Panc1 (cell line): ENCODE measurements at places on chromosomes 12 and 14.

DNA sequence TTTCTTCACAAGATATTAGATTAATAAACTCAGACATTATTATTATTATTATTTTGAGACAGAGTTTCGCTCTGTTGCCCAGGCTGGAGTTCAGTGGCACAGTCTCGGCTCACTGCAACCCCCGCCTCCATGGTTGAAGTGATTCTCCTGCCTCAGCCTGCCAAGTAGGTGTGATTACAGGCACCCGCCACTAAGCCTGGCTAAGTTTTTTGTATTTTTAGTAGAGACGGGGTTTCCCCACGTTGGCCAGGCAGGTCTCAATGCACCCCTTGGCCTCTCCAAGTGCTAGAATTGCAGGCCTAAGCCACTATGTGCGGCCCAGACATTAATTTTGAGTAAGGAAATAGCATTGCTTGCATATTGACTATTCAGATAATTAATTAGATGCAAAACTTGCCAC is 554.9 kb upstream of the LRFN5 start:
- DNase-seq = no peak
- no peaks in the 10 kb centered on the region for H3K27me3 ChIP-seq
- no peak overlapping the region for H3K4me3 ChIP-seq
- no peaks in the 10 kb centered on the region for H3K36me3 ChIP-seq

DNA sequence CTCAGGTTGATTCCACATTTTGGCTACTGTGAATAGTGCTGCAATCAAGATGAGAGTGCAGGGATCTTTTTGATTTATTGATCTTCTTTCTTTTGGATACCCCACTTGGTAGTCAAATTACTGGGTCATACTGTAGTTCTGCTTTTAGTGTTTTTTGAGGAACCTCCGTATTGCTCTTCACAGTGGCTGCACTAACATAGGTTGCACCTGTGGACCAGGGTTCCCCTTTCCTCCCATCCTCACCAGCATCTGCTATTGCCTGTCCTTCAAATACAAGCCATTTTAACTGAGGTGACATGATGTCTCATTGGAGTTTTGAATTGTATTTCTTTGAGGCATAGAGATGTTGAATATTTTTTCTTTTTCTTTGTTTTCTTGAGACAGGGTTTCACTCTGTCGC is 152.5 kb upstream of the TMEM132C start:
- H3K27me3 ChIP-seq = no peaks in the 10 kb centered on the region
- no peak for DNase-seq
- H3K27ac ChIP-seq = no peak overlapping the region
- no peak overlapping the region for H3K4me3 ChIP-seq
- H3K4me1 ChIP-seq = no peaks in the 10 kb centered on the region
- H3K36me3 ChIP-seq = no peaks in the 10 kb centered on the region

GRCh38 chr12:131188131-131189050 is 234.7 kb downstream of the ADGRD1 start:
- no peaks in the 10 kb centered on the region for H3K4me1 ChIP-seq
- no peaks in the 10 kb centered on the region for H3K36me3 ChIP-seq
- H3K4me3 ChIP-seq = no peak overlapping the region

DNA sequence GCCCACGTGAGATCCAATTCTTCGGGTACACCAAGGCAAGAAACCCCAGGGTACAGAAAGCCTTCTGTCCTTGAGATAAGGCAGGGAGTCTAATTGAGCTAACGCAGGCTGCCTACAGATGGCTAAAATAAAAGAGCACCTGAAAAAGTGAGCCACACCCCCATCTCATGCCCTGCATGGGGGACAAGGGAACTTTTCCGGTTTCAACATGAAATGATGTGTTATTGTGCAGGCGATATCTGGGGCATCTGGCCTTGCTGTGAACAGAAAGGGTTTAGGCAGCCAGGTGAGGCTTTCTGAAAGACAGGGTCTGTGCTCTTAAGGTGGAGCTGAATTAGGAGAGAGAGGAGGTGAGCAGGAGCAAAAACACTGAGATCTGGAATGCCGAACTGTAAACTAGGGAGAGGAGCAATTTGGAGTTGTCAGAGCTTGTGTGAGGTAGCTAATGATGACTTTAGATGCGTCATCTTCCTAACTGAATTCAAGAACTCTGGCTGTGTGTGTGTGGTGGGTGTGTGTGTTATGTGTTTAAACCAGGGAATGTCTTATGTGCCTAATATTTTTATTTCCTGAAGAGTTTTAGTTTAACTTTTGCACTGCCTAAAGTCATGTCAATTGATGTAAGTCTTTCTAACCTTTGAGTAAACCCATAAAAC is 20.1 kb upstream of the LDHB start:
- no peak for DNase-seq
- no peaks in the 10 kb centered on the region for H3K36me3 ChIP-seq
- H3K27ac ChIP-seq = no peak overlapping the region

DNA sequence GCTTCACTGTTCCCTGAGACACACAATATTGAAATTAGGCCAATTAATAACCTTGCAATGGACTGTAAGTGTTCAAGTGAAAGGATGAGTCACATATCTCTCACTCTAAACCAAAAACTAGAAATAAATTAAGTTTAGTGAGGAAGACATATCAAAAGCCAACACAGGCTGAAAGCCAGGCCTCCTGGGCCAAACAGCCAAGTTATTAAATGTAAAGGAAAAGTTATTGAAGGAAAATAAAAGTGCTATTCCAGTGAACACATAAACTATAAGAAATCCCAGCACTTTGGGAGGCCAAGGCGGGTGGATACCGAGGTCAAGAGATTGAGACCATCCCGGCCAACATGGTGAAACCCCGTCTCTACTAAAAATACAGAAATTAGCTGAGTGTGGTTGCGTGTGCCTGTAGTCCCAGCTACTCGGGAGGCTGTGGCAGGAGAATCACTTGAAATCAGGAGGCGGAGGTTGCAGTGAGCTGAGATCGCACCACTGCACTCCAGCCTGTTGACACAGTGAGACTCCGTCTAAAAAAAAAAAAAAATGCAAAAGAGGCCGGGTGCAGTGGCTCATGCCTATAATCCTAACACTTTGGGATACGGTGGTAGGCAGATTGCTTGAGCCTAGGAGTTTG is 10.4 kb upstream of the HEATR5A start:
- H3K4me1 ChIP-seq = no peaks in the 10 kb centered on the region
- no peaks in the 10 kb centered on the region for H3K36me3 ChIP-seq
- H3K27me3 ChIP-seq = no peaks in the 10 kb centered on the region
- H3K27ac ChIP-seq = no peak overlapping the region
- no peak for DNase-seq
- H3K4me3 ChIP-seq = no peak overlapping the region

- no peak overlapping the region for H3K4me3 ChIP-seq
- H3K27ac ChIP-seq = no peak overlapping the region
- DNase-seq = no peak
- H3K4me1 ChIP-seq = no peaks in the 10 kb centered on the region
- no peaks in the 10 kb centered on the region for H3K36me3 ChIP-seq
Observed at GRCh38 chr12:2301531-2302461, 249.0 kb downstream of the CACNA1C start.

GRCh38 chr14:91891721-91892220 is 24.4 kb upstream of the TC2N start:
- H3K36me3 ChIP-seq = no peaks in the 10 kb centered on the region
- DNase-seq = no peak
- no peaks in the 10 kb centered on the region for H3K4me1 ChIP-seq
- no peaks in the 10 kb centered on the region for H3K27me3 ChIP-seq
- no peak overlapping the region for H3K27ac ChIP-seq

DNA sequence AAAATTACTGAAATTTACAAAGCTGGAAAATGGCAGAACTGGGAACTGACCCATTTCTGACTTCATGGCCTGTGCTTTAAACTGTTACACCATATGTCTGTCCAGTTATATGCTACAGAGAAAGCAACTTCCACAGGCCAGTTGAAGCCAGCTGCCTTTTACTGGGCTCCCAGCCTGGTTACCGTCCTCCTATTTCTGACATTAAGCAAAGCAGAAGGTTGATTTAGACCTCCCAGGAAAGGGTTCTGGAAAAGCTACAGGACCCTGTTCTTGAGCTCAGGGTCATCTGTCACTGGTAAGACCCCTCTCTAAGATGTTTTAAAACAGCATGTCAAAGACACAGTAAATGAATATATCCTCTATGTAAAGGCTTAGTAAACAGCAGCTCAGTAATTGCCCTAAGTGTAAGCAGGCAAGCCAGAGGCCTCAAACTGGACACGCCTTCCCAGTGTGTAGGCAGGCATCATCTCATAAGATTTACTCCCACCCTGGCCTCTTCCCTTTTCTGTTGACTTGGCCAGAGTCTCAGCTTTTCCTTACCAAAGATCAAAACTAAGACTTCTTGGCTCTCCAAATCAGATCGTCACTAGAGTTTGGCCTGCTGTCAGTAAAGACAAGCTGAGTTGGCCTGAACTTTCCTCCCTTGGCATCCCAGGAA is 55.4 kb upstream of the RNU6-8 start:
- H3K4me1 ChIP-seq = no peaks in the 10 kb centered on the region
- H3K27ac ChIP-seq = no peak overlapping the region
- H3K4me3 ChIP-seq = no peak overlapping the region
- no peak for DNase-seq
- no peaks in the 10 kb centered on the region for H3K27me3 ChIP-seq

GRCh38 chr14:73365727-73366126 is 92.6 kb downstream of the NUMB start:
- H3K27ac ChIP-seq = no peak overlapping the region
- H3K36me3 ChIP-seq = no peaks in the 10 kb centered on the region

DNA sequence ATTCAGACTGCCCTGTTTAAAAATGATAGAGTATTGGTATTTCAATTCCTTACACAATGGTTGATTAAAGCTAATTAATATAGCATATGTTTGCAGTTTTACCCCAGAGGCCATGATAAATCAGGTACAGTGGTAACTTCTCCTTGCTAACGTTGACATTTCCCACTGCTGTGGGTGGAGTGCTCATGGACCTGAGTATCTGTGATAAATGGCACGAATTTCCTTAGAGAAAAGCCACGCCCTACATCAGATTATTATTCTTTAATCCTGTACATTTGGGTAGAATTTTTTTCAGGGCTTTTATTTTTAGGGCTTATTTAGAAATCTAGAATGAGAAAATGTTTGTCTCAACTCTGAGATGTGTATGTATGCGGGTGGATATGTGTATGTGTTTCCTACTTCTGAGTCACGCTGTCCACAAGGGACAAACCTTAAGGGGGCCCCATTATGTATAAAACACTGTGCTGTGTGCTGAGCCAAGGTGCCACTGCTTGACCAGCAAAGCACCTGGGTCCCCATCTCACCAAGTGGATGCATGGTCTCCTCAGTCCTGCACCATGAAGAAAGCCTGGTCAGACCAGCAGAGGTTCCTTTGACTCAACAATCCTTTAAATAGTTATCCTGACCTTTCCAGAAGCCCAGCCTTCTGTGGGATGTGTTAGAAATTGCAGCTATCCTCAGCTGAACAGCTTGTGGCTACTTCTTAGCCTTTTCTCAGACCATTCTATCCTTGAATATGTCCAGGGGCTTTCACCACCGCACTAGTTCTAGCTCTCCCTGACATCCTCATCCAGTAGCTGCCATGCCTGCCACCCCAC is 57.9 kb upstream of the STK38L start:
- H3K4me3 ChIP-seq = no peak overlapping the region
- no peak overlapping the region for H3K27ac ChIP-seq
- no peak for DNase-seq
- H3K27me3 ChIP-seq = no peaks in the 10 kb centered on the region

DNA sequence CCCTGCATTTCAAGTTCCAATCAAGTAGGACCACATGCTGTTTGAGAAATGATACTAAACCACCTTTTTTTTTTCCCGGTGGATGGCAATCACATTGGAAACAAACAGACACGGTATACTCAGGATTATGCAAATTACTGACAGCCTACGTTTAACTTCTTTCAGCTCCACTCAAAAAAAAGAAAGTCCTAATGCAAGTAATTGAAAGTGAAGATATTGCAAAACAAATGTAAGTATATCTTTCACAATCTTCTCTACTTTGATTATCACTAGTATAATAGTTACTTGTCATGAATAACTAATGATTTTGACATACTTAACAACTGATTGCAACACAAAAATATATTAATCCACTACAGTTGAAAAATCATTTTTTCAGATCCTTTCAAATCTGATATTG is 2.6 kb upstream of the OSBPL8 start:
- H3K36me3 ChIP-seq = no peaks in the 10 kb centered on the region; the same call in 1 of the 2 replicates
- H3K27me3 ChIP-seq = no peaks in the 10 kb centered on the region
- no peak for DNase-seq
- H3K4me1 ChIP-seq = peaks cover 19% of the 10 kb centered on the region
- H3K4me3 ChIP-seq = no peak overlapping the region

- no peaks in the 10 kb centered on the region for H3K4me1 ChIP-seq
- DNase-seq = no peak
- peaks cover 2% of the 10 kb centered on the region; the same call in 1 of the 2 replicates for H3K36me3 ChIP-seq
- H3K27me3 ChIP-seq = no peaks in the 10 kb centered on the region
- H3K27ac ChIP-seq = no peak overlapping the region
Observed at GRCh38 chr14:64080452-64080851, 213.7 kb downstream of the ESR2 start.

- DNase-seq = no peak
- no peak overlapping the region for H3K4me3 ChIP-seq
- peaks cover 30% of the 10 kb centered on the region for H3K4me1 ChIP-seq
- peak overlapping the region; percentile 25; the same call in 1 of the 2 replicates for H3K27ac ChIP-seq
Observed at GRCh38 chr12:46379352-46379751, 6.8 kb upstream of the SLC38A2 start.

DNA sequence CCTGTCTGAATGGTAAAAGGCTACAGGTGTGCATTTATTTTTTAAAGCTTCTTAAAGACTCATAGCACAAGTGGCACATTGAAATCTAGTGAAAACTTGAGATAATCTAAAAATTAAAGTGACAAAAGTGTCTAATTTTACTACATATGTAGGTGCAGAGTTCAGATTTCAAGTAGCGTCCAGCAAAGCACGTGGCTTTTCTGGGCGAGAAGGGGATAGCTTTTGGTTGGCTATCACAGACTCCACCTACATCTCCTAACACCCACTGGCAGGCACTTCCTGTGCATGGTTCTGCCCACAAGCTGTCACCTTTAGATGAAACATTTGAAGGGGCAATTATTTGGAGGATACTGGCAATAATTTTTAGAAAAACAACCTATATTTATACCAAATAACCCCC is 1.9 kb upstream of the PITPNM2 start:
- H3K4me3 ChIP-seq = no peak overlapping the region
- peaks cover 12% of the 10 kb centered on the region for H3K36me3 ChIP-seq
- H3K27ac ChIP-seq = peak overlapping the region; percentile 73; the same call in 1 of the 2 replicates
- no peaks in the 10 kb centered on the region for H3K27me3 ChIP-seq
- DNase-seq = no peak
- H3K4me1 ChIP-seq = peaks cover 31% of the 10 kb centered on the region

DNA sequence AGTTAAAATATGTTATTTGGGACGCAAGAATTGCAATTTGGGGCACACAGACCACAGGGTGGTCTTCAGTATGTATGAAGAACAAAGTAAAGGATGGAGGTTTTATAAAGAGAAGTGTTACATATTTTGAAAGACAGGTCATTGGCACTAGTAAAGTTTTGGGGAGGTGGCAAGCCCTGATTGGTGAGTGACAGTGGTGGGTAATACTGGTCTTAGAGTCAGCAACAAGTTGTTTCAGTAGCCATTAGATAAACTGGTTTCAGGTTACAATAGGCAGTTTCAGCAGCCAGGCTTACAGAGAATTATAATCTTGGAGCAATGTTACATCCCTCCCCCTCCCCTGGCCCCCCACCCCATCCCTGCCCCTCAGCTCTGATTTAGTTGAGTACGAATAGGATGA is 17.5 kb downstream of the MARK3 start:
- no peaks in the 10 kb centered on the region for H3K36me3 ChIP-seq
- no peak for DNase-seq
- H3K4me1 ChIP-seq = peaks cover 23% of the 10 kb centered on the region
